Calu3 (cell line): ENCODE measurements at places on chromosomes 7 and 10.

DNA sequence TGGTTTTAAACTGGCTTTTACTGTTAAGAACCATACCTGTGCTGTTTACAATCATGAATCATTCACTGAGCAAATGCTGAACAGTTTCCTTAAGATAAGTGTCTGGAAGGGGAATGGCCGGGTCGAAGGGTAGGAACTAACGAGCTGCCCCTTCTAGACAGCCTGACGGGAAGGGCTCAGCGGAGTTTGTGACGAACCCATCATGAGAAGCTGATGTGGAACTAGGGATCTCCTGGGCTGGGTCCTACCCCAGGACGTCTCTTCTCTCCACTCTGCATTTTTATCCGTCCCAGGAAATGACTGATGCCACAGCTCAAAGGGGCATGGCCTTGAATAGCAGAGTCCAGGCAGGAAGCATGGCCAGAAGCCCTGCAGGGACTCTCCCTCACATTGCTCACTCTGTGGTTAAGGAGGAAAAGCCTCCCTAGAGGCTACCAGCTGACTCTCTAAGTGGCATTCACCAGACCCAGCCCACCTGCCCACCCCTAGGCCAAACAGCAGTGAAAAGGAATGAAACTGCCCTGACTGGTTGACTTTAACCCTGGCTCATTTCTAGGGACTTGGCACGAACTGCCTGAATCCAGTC is 112.0 kb downstream of the PFKFB3 start:
- peak; percentile 79 for DNase-seq

- no peak for DNase-seq
Measured at GRCh38 chr7:48083114-48083830, 5.8 kb upstream of the UPP1 start.

DNA sequence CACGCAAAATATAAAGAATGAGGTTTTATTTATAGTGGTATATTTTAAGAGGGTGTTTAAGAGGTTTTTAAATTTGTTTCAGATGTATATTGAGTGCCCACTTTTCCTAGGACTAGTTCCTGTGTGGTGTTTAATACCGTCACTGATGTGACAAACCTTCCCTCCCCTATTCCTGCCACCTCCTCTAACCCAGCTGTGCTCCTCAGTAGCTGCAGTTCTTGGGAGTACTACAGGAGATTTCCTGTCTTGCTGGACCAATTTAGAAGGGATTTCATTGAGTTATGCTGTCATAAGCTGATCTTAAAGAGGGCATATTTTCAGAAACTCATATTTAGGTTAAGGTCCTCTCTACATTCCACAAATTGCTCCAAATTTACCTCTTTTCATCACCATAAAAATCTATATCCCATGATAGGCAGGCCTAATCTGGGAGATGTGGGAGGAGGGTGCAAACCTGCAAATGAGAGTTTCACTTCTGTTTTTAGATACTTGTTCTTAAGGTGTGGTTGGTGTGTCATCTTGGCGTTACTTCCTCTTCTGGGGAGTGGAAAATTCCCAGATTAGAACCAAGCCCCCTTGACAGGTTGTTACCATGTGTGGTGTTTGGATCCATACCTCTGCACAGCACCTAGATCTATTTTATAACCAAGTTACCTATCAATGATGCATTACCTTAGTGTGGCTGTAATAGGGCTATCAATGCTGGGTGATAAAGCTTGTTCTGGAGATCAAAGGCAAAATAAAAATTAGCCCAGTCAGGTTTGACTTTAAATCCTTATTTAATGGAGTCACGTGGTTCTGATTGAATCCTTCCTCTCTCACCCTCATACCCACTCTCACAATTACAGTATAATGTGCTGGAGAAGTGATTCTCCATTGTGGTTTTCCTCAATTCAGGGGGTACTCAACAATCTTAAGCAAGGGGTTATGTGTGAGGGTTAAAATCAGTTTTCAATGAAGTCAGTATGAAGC is 141.1 kb downstream of the CDK14 start:
- no peak for DNase-seq

- DNase-seq = no peak
Measured at GRCh38 chr10:22647244-22647643, 67.1 kb downstream of the PIP4K2A start.

GRCh38 chr7:28272461-28272877 is 91.9 kb upstream of the JAZF1 start:
- DNase-seq = peak; percentile 24

DNA sequence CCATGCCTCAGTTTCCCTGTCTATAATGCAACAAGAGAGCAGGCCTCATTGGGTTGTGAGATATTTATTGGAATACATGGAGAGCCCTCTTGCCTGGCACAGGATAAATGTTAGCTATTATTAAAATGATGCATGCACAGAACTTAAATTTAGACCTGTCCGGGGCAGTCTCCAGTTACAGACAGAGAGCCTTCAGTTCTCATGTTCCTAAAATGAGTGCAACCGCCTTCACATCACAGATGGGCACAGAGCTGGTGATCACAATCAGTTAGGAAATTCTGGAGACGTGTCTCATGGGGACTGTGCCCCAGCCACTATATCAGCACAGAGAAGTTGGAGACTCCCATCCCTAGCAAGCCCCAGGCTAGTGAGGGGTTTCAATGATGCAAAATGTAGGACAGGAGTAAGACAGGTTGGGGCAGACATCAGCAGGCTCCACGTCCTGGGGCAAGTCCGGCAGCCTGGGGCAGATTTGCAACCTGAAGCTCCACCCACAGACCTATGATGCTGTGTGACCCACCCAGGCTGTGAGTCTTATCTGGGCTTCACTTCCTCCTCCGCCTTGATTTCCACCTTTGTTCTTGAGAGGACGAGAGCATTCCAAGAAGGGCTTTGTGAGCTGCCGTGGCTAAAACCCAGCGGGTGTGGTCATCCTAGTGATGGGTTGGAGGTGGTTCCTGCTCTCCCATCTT is 49.4 kb downstream of the CXCL12 start:
- DNase-seq = no peak

DNA sequence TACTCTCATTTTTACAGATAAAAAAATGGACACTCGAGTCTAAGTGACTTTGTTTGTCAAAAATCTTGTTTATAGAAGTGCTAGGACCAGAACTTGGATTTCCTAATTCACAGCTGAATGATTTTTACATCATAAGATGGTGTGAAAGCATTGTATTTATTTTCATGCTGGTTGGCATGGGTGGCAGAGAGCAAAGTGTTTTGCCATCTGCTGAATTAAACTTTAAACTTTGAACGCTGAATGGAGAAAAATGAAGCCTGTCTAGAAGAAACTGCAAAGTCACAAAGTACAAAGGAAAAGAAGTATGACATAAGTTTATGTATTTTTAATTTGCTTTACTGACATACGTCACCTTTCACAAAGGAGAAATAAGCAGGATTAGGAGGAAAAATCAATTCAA is 142.0 kb downstream of the NRBF2 start:
- no peak for DNase-seq

GRCh38 chr10:18252086-18252485 is 111.9 kb downstream of the CACNB2 start:
- DNase-seq = no peak

DNA sequence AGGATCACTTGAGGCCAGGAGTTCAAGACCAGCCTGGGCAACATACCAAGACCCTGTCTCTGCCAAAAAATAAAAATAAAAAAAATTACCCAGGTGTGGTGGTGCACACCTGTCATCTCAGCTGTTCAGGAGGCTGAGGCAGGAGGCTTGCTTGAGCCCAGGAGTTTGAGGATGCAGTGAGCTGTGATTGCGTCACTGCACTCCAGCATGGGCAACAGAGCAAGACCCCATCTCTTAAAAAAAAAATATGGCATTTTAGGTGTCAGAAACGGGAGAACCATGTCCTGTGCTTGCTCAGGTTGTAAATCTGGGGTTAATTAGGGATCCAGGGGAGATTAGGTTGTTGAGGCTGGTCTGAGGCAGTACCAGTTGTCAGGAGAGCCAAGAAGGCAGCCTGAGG is 64.9 kb downstream of the GTF2IRD1 start:
- no peak for DNase-seq

DNA sequence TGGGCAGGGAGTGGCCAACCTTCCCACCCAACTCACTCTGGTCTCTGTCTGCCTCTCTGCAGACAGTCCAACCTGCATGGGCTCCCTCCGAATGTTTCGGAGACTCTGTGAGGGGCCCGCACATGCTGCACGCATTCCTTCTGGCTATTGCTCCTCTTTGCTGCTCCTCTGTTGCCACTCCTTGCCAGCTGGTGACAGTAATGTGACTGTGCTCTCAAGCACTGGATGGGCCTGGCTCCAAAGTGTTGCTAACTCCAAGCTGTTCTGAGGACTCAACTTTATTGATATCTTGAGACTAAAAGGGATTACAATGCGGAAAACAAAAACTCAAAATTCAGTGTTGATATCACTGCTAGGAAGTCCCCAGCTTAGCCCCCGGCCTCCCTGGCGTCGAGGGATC is 105.4 kb upstream of the KIF5B start:
- DNase-seq = no peak

DNA sequence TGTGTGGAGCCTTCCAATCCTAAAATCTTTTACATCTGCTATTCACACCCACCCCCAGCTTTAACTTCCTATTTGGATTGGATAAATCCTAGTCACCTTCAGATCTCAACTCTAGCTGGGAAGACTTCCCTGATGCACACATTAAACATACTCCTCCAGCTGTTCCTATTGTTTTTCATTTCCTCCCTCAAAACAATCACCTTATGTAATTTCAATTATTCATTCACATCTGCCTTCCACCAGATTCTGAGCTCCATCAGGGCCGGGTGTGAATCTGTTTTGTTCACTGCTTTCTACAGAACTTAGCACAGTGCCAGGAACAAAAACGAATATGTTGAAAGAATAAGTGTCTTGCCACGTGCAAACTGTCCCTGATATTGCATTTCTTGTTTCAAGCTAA is 497.4 kb downstream of the PLXDC2 start:
- DNase-seq = no peak
